ENCODE measurements at places on chromosomes 4 and X.

GRCh38 chr4:79757600-79757999, 315.4 kb downstream of the ANTXR2 start:
- no peak for DNase-seq

GRCh38 chr4:78567500-78568060, 16.0 kb downstream of the ANXA3 start:
- DNase-seq, result no peak

DNA sequence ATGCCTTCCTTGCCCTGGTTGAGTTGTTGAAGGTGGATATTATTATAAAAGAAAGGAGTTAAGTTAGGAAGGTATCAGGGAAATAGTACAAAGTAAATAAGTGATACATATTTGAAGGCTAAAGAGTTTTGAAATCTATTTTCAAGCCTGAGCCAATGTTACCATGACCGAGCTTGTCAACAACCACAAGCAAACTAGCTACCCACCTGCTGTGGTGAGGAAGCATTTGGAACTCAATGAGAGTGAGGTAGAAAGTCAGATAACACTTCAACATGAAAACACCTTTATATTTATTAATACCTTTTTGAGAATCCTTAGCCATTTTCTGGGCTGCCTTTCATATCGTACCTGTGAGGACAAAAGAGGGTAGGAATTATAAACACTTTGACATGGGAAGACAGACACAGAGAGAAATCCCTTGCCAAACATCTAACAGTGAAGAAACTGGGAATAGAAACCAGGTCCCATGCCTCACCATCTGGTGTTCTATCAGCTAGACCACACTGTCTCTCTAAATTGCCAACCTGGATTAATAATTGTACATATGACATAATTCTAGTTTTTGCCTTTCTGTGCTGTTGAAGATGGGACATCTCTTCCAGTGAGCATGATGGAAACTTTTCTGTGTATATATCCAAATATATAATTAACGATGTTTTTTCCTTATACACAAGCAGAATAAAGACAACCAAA, 606.4 kb upstream of the NR3C2 start:
- DNase-seq, result no peak

- DNase-seq, result peak; percentile 70
Observed at GRCh38 chr4:184475096-184475461, 729 bp upstream of the IRF2 start.

- peak; percentile 89 for DNase-seq
Observed at GRCh38 chr4:152352622-152353116, 183.2 kb downstream of the FBXW7 start.

DNA sequence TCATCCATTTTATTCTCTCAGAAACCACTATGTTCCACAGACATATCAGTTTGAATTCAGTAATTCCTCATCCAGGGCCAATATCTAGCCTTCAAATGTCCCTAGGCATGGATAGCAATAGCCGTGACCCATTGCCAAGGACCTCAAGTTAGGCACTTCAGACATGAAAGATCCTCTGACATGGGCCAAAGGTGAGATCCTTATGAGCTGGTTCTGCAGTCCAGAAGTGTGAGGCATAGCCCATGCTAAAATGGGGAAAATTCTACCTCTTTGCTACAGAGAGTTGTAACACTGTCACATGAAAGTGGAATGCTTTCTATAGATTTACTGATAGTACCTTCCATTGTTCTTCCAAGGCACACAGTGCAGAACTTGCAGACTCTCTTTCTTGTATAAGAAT, 349.7 kb upstream of the GALNT7 start:
- no peak for DNase-seq

DNA sequence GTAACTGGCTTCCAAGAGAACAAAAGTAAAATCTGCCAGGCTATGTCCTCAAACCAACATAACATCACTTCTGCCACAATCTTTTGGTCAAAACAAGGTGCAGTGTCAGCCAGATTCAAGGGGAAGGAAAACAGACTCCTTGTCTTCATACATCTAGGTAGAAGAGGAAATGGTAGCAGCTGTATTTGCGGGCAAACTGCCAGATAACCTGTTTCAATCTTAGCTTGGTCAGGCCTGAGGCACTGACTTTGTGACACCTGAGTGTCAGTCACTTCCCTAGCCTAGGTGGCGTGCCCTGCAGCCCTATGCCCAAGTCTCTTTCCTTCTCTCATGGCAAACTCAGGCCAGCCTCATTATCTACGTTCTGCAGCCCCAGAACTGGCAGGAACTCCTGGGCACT, 146.2 kb upstream of the JADE1 start:
- no peak for DNase-seq

DNA sequence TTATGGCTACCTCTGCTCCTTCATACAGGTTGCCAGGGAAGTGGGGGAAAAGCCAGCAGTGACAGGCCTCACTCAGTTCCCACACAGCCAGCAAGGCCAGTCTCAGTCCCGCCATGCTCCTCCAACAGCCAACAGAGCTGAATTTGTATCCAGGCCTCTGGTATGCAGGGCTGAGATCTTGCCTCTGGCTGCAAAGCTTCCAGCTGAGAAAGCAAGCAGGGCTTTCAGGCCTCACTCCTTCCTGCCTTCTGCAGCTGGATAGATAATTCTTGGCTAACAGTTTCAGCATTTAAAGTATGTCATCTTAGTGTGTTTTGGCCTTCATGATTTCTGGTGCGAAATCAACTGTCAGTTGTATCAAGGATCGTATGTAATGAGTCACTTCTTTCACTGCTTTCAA, 103.6 kb downstream of the GNL3L start:
- no peak for DNase-seq

Measured in femur (tissue), 1 donor.